ENCODE measurements at places on chromosomes 12 and 14.

GRCh38 chr14:65423982-65424381, 11.5 kb downstream of the FUT8 start:
- DNase-seq = no peak

GRCh38 chr12:25938581-25938980, 19.9 kb upstream of the RASSF8 start:
- DNase-seq = no peak

- no peak for DNase-seq
These were observed 137.6 kb downstream of the GRIN2B start for GRCh38 chr12:13843841-13844240.

- no peak for DNase-seq
These were observed 23.3 kb downstream of the CHGA start for GRCh38 chr14:92945959-92946846.

DNA sequence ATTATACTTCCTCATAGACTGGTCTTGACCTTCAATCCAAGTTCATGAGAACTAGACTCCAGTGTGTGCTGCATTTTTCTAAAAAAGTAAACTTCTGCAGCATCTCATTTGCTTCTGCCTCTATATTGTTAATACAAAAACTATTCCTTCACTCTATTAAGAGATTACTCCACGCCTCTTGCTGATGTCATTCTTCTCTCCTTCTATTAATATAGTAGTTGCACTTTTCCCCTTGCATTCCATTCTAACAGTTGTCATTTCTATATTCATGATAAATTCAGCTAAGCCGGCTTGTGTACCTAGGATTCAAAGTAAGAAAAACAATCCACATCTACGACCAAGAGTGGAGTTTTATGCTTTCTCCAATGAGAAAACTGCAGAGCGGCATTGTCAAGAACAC, 480.4 kb upstream of the NOVA1 start:
- DNase-seq = no peak

- DNase-seq = no peak
These were observed 203.9 kb upstream of the PPFIA2 start for GRCh38 chr12:81963026-81963425.

GRCh38 chr12:115199831-115200230, 515.9 kb upstream of the TBX3 start:
- no peak for DNase-seq

GRCh38 chr12:1855241-1855640, 34.9 kb downstream of the LRTM2 start:
- DNase-seq = no peak
